Activated CD4-positive, alpha-beta T cell treated with anti-CD3 and anti-CD28 coated beads for 36 hours (primary cell): ENCODE measurements at places on chromosomes 3 and 15. TPM values are rescaled to one million over a fixed set of nuclear protein-coding genes. Genes with fewer than 3 reads are reported as not detected.
A peak's percentile ranks its signal among the peaks of the same experiment; 100 is the strongest.

DNA sequence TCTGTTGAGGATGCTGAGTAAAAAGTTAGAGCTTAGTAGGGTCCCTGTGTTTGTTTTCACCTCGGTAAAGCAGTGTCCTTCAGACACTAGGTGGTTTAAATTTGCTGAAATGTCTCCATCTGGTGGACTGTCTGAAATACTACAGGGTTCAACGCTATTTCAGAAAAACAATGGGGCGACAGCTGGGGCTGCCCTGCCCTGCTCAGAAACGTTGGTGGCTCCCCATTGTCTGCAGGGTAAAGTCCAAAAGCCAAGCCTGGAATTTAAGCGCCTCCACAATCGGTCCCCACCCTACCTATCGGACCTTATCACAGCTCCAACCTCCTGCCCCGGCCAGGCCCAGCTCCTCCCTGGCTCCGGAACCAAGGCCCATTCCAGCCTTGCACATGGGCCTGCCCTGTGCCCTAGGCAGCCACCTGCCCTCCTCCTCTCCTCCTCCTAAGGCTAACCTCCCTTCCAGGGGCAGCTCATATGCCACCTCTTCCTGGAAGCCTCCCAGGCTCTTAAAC is 4.3 kb upstream of the TSEN2 start:
- peak; percentile 44 for DNase-seq

GRCh38 chr15:32698773-32699390 is 18.9 kb upstream of the GREM1 start:
- peak; percentile 4 for DNase-seq

GRCh38 chr3:148494451-148494850 is 203.3 kb upstream of the AGTR1 start:
- DNase-seq = no peak

GRCh38 chr15:68693071-68693470 is 114.3 kb downstream of the CORO2B start:
- DNase-seq = peak; percentile 12

- no peak for DNase-seq
Observed at GRCh38 chr3:157412323-157412855, 24.3 kb upstream of the PTX3 start.

RFTN1 gene
- total RNA-seq = 113 TPM

- no peak for DNase-seq
Observed at GRCh38 chr3:141082064-141082463, 30.9 kb downstream of the SPSB4 start.

DNA sequence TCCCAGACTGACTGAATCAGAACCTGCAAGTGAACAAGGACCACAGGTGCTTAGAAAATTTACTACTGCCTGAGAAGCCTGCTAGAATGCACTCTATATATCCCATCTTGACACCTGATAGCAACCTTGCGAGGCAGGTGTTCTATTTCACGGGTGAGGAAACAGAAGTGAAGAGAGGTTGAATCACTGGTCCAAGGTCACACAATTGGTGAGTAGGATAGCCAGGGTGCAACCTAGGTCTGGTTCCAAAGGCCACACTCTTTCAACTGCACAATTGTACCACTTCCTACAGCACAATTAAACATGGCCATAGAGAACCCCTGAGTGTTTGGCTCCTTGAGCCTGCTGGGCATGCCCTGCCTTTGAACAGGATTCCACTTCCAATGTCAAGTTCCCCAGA is 87.0 kb downstream of the RAB11A start:
- no peak for DNase-seq

GRCh38 chr3:110528305-110529121 is 543.1 kb upstream of the NECTIN3 start:
- DNase-seq = no peak

GP9 gene
- total RNA-seq = not detected

FILIP1L gene
- 0.11 TPM for total RNA-seq

GRCh38 chr3:164640591-164640990 is 437.7 kb downstream of the SI start:
- DNase-seq = no peak

- no peak for DNase-seq
Observed at GRCh38 chr3:124607163-124607562, 123.1 kb upstream of the UMPS start.

MORC1 gene
- total RNA-seq = not detected

- DNase-seq = no peak
Observed at GRCh38 chr15:63221346-63221745, 31.9 kb downstream of the RAB8B start.

MKRN2 gene
- 24.9 TPM for total RNA-seq

LIPH gene
- not detected for total RNA-seq

DNA sequence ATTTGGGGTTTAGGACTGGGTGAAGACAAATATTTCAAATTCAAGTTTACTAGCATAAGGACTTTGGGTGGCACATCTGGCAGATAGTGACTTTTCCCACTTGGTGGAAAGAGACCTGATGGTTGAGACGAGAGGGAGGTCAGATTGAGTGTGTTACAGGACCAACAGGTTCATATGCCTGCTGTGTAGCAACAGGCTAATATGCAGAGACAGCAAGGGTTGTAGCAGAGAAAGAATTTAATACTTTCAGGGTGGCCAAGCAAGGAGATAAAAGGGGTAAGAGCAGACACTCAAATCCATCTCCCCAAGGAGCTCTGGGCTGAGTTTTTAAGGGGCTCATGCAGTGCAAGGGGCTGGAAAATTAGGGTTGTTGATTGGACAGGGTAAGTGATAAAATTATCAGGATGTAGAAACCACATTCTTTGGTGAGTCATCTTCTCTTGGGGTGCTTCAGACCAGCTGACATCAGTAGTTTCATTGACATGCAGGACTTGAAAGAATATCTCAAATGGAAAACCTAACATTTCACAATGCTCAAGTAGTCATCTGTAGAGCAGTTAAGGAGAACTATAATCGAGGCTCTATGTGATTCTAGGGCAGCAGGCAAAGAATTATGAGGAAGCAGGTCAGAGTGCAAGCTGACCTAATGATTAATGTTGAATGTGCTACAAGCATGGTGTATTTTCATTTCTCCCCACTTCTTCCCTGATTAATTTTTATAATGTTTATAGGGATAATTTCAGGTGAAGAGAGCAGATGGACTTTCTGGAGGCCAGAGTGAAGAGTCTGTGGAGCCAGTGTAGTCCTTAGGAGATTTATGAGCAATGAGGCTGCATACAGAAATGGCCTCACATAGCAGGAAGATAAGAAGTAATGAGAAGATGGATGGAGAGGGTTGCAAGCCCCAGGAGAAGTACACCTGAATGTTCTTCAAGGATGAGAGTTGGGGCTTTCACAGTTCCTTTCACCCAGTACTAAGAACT is 13.7 kb downstream of the FOXB1 start:
- DNase-seq = no peak

GRCh38 chr15:90829126-90829525 is 39.3 kb upstream of the FURIN start:
- no peak for DNase-seq

CACNA1D gene
- total RNA-seq = 0.21 TPM

DNA sequence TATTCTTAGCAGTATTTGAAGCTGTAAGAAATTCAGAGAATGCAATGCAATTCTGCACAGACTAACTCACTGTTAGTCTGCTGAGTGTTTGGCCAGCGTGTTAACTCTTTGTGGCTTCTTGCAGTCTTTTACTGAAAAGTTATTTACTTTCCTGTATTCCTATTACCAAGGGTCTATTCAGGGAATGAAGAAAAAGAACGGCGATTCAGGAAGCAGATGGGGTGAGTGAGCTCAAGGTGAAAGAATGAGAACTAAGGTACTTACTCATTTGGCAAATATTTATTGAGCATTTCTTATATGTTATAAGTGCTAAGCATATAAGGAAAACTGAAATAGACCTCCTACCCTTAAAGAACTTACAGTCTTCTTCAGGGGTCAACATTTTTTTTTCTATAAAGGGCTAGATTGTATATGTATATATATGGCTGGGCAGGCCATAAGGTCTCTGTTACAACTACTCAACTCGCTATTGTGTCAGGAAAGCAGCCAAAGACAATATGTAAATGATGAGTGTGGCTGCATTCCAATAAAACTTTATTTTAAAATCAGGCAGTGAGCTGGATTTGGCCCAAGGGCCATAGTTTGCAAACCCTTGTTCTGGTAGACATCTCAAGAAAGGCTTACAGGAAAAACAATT is 271.9 kb upstream of the GADL1 start:
- DNase-seq = no peak

POPDC2 gene
- total RNA-seq = 1.7 TPM

- DNase-seq = no peak
Observed at GRCh38 chr3:11576453-11576852, 67.3 kb downstream of the VGLL4 start.

DNA sequence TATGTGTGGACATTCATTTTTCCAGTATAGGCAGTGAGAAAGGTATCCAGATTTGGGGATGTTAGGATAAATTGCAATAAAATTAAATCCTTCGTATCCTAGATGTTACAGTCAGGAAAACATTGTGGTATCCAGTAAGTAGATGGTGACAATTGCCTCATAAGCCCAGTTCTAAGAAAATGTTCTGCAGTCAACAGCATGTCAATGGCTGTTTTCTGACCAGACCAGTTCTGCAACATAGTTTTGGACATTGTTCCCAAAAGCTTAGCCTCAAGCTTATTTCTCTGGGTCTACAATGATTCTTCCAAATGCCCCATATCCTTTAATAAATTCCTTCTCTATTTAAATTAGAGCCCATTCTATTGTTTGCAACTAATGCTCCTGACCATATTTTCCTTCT is 480.7 kb downstream of the FHIT start:
- no peak for DNase-seq

NR1I2 gene
- total RNA-seq = 0.27 TPM

- DNase-seq = no peak
Observed at GRCh38 chr15:52699457-52699856, 20.3 kb upstream of the ATOSA start.

XCR1 gene
- not detected for total RNA-seq

- DNase-seq = no peak
Observed at GRCh38 chr15:55992769-55993110, 672 bp downstream of the NEDD4 start.

ABTB1 gene
- 9.6 TPM for total RNA-seq

DNA sequence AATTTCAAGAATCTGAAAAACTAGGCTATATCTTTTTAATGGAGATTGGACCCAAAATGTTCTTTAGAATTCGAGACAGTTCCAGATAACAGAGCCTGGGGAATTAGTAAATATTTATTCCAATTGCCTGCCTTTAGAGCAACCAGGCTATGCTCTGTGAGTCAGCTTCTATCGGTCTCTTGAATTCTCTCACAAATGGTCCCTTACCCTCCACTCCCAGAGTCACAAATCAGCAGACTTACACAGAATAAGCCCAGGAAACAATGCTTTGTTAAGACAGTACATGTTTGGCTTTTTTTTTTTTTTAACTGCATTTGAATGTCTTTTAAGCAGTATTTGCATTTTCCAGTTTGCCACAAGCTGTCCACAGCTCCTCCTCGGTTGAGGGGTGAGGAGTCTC is 460.7 kb upstream of the CBLB start:
- no peak for DNase-seq

DCBLD2 gene
- 1.9 TPM for total RNA-seq

GRCh38 chr3:194930377-194931204 is 244.9 kb downstream of the FAM43A start:
- DNase-seq = no peak

IL16 gene
- total RNA-seq = 102 TPM

DNA sequence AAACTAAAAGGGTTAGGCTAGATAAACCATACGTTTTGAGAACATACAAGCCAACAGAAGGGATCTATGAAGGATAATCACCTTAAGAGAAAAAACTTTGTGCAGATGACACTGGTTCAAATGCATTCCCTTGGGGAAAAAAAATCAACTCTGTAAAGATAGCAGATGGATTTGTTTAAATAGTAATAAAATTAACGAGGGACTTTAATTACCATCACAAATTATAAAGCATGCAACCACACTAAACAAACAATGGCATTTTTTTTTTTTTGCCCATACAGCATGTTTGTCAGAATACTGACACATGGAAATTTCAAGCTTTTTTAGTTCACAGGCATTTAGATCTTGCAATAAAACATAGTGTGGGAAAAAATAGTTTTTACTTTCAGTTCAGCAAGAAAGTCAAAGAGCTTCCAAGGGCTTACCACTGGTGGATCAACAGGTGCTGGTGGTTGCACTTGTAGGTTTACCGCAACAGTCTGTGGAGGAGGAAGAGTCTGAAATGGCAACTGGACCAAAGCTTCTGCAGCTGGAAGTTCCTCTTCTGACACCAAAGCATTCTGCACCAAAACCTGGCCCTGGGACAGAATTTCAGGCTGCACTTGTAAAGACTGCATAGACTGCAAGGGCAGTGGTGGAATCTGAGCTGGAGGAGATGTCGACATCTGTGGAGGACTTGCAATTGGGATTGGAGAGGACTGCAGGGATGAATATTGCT is 53.1 kb downstream of the PHC3 start:
- peak; percentile 32 for DNase-seq

DNA sequence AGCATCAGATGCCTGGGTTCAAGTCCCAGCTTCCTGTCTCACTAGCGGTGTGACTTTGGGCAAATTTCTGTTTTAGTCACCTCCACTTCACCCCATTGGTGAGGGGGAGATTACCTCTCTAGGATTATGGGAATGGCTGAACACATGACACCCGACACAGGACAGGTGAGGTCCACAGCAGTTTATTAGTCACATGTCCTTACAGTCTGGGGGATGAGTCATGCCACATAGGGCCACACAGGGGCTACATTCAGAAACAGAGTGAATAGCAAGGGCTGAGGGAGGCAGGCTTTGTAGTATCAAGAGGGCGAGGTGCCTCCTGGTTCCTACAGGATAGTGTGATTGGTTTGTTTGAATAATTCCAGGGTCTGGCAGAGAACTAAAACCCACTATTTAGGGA is 15.2 kb upstream of the ITGA11 start:
- DNase-seq = no peak

DNA sequence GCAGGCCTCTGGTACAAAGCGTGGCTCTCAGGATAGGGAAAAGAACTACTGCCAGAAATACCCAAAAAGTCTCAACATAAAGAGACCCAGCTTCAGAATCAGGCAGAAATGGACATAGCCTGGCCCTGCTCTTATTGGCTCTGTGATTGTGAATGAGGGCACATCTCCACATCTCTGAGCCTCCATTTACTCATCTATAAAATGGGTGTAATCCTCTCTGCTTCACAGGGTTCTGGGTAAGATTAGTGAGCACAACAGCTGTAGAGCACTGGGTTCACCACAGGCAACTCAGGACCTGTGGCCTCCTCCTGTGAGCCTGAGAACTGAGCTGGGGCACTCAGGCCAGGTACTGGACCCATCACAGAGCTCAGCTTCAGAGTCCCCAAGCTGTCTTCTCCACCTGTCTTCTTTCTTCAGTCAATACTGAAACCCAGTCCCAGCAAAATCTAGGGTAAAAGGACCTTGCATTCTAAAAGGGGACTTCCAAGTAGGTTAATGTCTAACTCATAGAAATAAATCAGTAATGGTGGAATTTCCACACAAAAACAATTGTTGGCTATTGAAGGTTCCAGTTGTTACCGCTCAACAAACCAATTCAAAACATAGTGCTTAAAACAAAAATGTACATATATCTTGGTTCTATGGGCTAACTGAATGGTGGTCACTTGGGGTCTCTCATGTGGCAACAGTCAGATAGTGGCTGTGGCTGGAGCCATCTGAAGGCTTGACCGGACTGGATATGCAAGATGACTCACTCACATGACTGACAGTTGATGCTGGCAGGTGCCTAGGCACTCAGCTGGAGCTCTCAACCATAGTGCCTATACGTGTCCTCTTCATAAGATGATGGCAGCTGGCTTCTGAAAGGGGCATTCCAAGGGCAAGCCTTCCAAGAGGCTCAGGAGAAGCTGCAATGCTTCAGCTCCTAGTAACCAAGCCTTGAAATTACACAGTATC is 47.3 kb downstream of the TRIM42 start:
- DNase-seq = no peak

GADL1 gene
- not detected for total RNA-seq
